Brain (organoid and tissue), 16 donors: ENCODE measurements at places on chromosomes 4 and X. TPM values are rescaled to one million over a fixed set of nuclear protein-coding genes. Genes with fewer than 3 reads are reported as not detected.

DNA sequence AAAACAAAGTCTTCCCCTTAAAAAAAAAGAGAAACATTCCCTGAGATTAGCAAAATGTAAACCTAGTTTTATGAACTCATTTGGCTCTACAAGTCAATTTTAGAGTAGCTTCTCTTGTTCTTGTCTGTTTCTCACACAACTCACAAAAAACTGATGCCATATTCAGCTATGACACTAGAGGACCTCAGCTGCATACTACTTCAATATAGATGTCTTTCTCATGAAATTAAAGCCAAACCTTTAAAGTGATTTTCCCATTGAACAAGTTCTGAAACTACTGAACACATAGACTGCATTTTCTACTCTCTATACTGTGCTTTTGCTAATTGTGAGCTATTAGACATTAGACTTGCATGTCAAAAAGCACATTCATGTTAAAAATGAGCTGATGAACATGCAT, 49.8 kb downstream of the TBCK start:
- peak; percentile 71 for DNase-seq

- no peak for DNase-seq
Observed at GRCh38 chrX:114591121-114591520, 7.2 kb downstream of the HTR2C start.

The CAPN6 gene
- polyA plus RNA-seq: not detected

- no peak for DNase-seq
Observed at GRCh38 chrX:19893727-19894126, 6.3 kb upstream of the SH3KBP1 start.

DNA sequence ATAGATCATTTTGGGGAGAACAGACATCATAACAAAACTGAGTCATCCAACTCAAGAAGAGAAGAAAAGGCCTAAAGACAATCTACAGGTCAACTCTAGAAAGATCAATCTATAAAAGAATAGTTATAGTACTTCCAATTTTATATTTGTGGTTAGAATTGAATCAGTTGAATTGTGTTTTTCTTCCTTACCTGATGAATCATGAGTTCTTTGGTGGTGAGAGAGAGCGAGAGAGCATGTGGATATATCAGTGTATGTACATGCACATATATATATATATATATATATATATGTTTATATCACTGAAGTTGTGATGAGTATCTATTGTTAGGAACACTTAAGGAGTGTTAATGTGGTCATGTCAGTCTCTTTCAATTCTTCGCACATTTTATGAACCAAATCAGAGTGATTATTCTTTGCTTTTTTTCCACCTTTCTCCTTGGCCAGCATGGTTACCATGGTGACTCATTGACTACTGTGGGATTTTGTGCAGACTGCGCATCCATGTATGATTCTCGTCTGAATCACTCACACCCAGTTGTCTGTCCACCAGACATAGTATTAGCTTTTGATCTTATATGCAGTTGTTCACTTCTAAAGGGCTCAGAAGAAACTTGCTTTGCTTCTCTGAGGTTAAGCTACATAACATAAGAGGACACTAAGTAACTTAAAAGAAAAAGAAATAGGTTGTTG, 90.4 kb upstream of the RAB40AL start:
- DNase-seq: peak; percentile 17

DNA sequence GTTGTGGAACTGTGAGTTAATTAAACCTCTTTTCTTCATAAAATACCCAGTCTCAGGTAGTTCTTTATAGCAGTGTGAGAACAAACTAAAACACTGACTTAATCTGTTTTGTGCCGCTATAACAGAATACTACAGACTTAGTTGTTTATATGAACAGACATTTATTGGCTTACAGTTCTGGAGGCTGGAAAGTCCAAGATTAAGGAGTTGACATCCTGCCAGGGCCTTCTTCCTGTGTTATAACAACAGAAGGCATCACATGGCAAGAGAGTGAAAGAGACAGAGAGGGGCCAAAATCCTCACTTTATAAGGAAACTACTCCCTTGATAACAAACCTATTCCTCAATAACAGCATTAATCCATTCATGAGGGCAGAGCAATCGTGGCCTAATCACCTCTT, 42.5 kb upstream of the KCNIP4 start:
- DNase-seq: no peak

The ZFYVE28 gene
- 5.5 TPM for polyA plus RNA-seq

DNA sequence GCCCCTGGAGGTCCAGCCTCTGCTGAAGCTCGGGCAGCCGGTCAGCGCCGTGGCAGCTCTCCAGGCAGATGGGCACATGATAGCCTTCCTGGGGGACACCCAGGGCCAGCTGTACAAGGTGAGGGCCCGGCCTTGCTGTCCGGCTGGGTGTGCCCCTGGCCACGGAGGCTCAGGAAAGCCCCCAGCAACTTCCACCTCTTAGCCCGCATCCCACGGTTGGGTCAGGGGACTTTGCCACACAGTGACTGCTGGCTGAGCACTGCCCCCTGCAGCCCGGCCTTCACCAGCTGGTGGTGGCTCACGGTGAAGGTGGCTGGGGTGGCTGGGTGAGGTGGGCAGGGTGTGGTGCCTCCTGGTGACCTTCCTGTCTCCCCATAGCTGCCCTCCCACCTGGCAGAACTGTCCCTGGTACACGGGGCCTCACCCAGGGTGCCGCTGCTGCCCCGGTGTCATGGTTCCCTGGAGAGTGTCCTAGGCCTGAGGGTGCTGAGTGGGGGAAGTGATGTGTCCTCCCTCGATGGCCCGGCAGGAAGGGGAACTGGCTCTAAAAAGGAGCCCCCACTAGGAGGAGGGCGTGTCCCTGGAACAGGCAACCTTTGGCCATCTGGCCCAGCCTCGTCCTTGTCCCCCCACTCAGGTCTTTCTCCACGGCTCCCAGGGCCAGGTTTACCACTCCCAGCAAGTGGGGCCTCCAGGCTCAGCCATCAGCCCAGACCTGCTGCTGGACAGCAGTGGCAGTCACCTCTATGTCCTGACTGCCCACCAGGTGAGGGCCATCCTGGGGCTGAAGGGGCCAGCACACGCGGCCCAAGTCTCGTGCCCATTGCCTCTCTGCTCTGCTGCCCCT, 4.5 kb downstream of the PLXNB3 start:
- no peak for DNase-seq
